ENCODE measurements at places on chromosomes 6 and 20.

DNA sequence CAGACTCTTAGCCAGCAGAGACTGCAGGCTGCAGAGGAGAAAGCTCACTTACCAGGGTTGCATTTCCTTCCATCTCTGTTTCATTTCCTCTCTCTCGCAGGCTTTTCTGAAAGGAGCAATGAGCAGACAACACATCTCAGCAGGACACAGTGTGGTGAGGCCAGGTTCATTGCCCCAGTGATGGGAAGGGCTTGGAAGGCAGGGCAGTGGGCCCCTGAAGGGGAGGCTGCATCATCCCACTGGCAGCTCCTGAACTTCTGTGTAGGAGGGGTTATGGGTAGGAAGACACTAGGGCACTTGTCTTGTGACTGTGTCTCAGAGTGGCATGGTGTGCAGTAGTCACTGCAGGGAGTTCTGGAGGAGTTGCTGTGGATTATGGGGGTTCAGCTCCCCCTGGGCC, 246.8 kb downstream of the QKI start:
- DNase-seq = no peak

GRCh38 chr6:151749341-151749740, 58.1 kb upstream of the ESR1 start:
- DNase-seq = no peak

GRCh38 chr6:81228912-81229555, 523.4 kb downstream of the TENT5A start:
- no peak for DNase-seq

DNA sequence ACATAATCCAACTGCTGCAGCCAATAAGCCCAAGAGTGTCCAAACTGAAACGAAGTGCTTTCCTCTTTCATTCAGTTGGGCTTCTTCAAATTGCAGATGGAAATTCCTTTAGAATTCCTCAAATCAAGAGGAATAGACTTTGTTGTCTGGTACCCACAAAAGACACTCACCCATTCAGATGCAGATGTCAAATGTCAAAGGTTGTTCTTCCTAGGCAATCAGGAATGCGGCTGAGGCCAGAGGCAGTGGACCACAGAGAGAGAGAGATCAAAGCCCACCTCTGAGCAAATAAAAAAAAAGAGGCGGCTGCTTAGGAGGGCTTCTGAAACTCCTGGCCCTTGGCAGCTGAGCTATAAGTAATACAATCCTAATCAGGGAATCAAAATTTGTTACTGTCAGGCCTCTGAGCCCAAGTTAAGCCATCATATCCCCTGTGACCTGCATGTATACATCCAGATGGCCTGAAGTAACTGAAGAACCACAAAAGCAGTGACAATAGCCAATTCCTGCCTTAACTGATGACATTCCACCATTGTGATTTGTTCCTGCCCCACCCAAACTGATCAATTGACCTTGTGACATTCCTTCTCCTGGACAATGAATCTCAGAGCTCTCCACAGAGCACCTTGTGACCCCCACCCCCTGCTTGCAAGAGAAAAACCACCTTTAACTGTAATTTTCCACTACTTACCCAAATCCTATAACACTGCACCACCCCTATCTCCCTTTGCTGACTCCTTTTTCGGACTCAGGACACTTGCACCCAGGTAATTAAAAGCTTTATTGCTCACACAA, 303.0 kb upstream of the GJE1 start:
- no peak for DNase-seq

GRCh38 chr6:11755725-11756124, 22.9 kb downstream of the ADTRP start:
- no peak for DNase-seq

DNA sequence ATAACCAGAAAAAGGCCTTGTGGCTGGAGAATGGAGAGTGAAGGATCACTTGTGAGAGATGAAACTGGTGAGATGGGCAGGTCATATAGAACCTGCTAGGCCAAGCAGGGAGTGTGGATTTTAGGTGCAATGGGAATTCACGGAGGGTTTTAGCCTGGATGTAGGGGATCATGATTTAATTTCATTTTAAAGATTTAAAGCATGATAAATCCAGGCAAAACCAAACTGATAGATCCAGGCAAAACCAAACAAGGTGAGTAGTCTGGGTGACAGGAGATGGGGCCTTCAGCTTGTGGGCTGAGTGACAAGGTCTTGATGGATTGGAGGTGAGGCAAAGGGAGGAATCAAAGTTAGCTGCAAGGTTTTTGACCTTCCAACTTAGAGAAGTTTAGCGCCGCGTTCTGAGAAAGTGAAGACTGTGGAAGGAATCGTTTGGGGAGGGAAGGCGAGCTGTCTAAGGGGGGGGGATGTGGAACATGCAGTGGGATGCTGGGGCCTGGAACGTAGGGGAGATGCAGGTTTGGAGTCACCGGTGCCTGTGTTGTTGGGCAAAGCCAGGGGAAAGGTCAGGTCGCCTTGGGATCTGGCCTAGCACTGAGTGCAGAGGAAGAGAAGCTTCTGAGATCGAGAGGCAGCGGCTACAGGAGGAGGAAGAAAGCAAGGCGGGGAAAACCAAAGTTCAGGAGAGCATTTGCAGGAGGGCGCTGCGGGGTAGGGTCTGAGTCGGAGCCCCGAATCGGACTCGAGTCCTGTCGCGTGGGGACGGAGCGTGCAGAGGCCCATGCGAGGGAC, 1.3 kb upstream of the PLCG1 start:
- no peak for DNase-seq

DNA sequence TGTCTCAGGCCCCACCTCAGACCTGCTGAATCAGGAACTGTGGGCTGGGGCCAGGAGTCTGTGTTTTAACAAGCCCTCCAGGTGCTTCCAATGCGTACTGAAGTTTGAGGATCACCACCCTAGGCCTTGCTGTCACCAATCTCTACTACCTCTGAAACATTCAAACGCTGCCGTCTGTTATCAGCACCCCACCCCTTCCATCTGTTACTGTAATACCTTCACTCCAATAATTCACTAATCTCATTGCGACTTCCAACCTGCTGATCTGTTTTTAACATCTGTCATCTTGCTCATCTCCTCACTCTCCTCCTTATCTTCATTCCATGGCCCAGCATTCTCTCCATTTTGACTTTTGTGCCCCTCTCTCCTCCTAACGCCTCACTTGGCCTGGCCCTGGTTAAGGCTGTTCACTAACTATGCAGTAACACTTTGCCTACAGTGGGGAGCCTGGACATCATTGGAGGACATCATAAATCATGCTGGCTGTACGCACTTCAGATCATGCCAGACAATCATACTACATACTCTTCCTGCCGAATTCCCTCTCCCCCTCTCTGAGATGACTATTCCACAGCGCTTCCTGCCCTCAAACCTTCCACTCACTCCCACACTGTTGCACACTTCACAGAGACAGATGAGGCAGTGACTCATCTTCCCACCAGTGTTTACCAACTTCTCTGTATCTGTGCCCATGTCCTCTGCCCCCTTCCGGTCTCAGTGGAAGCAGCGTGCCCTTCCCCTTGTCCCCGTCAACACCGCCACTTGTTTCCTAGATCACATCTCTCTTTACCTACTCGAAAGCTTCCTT, 3.0 kb upstream of the GUCA1B start:
- no peak for DNase-seq

DNA sequence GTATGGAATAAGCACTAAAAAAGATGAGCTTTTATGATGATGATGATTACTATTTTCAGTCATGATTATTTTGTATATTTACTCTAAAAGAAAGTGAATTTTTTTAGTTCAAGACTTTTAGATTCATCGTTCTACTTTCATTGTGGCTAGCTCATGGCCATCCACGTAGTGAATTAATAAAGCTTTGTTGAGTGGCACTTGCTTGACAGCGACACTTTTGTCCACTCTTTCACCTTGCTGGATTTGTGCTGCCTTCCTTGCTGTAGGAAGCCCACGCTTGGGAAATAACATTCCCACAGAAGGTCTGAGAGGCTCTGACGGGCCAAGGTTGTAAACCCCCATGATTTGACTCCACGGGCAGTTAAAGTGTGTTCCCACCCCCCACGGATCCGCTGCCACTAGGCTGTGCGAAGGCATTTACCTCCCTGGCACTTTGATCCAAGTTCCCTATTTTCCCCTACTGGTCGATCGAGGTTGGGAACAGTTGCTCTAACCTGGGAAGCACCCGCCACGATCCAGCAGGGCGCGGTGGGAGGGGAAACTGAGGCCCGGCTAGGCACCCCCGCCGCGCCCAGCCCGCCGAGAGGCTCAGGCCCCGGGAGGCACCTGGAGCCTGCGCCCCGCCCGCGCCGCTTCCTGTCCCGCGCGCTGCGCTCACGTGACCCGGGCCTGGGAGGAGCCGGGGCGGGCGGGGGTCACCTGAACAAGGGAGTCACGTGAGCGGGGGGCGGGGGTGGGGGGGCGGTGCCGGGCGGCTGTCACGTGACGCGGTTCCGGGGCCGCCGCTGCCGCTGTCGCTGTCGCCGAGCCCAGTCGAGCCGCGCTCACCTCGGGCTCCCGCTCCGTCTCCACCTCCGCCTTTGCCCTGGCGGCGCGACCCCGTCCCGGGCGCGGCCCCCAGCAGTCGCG, at the start of gene IGF2R:
Gene IGF2R (plus strand): TSS at position 788 of the 909 bp plus-strand sequence. CDS start 165 bp downstream, outside the sequence.
- no peak for DNase-seq

Data from NCI-H2081 treated with DMSO at 0.1 percent for 48 hours (cell line).